Stimulated activated CD4-positive, alpha-beta T cell treated with anti-CD3 and anti-CD28 coated beads, TNF-alpha, amount 100 ng/mL, for 24 hours (primary cell): ENCODE measurements at places on chromosomes 3 and 15.

DNA sequence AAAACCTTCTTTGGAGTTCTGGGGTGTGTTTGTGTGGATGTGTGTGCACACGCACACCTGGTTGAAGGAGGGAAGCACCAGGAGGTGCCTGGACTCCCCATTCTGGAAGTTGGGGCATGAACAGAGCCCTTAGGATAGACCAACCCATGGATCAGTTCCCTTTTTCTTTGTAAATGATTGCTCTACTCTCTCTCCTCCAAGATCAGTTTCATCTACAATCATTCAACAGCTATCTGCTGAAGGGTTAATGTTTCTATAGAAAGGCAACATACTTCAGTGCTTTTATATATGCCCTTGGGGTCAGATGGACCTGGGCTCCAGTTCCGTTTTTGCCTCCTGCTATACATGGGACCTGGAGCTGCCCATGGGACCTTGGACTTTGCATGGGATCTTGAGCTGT, 352.1 kb upstream of the CFAP20DC start:
- DNase-seq: no peak

- DNase-seq: no peak
These were observed 28.9 kb downstream of the NR2C2 start for GRCh38 chr3:14976317-14976716.

- DNase-seq: no peak
These were observed 557.9 kb downstream of the DIPK2A start for GRCh38 chr3:144529566-144529965.

- no peak for DNase-seq
These were observed 87.0 kb downstream of the SV2B start for GRCh38 chr15:91186904-91187656.

GRCh38 chr3:146345900-146346299, 95.0 kb upstream of the PLSCR4 start:
- no peak for DNase-seq

- DNase-seq: no peak
These were observed 222.9 kb downstream of the TPRG1 start for GRCh38 chr3:189394599-189395121.

GRCh38 chr3:194785315-194785714, 99.6 kb downstream of the FAM43A start:
- no peak for DNase-seq
